ENCODE measurements at places on chromosomes 1 and 21.

DNA sequence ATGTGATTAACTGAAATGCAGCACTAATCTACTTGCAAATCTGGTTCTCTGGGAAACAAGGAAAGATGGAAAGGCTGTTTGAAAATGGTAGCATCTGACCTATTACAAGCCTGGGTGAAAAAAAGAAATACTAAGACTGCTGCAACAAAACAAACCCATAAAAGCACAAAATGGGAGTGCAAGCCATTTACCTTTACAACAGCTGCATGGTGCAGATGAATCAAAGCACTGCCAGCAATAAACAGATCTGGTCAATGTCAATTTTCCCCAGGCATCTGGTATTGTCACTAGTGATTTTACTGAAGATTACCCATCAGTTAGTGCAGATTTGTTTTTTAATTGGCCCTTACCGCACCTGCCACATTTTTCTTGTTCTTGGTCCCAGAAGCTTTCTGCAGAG is 1341.7 kb downstream of the PLA2G4A start:
- no peak for DNase-seq

GRCh38 chr1:235401251-235401650 is 34.0 kb downstream of the TBCE start:
- DNase-seq = no peak

DNA sequence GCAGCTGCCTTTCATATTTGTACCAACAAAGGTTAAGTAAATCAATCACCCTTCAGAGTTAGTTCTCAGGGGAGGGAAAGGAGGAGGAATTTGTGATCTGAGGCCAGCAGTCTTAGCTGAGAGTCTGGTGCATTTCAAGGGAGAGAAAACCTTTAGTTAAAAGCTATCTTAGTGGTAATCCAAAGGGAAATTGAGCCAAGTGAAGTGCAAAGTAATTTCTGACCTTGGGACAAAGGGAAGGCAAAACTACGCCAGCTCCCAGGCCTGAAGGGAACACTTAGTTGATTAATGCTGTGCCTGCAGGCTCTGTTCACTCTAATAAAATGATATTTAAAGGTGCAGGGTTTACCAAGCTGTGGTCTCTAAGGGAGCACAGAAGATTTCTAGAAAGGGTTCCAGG is 23.1 kb upstream of the FMOD start:
- DNase-seq = no peak

DNA sequence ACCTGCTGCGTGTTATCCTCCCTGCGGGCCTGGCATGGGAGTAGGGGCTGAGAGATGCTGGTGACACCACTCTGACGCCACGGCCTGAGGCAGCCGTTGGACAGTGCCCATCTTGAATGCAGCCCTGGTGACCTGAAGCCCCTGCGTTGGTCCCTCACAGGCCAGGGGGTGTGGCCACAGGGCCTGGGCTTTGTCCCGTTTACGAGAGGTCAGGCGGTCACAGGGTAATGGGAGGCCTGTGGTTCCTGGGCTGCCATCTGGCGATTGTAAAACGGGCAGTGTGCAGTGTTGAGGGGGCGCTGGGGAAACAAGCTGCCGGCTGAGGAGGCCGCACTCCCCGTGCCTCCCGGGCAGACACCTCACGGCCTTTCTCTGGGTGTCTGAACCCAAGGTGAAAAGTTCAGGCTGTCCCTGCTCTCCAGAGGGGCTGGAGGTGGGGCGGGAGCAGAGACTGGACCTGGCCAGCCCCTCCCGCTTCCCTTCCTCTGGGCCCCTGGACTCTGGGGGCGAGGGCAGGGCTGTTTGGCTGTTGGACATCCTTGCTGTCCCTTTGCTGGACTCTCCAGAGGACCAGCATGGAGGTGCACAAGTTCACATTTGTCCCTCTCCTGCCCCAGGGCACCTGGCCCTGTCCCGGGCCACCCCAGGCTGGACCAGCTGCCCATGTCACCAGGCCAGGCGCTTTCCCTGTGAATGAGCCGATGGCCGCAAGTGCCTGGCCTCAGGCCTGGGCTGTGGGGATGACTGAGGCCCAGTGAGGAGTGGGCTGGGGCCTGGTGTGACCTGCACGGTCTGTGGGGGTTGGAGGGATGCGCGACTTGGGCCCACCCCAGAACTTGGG is 42.4 kb downstream of the SKI start:
- no peak for DNase-seq

- no peak for DNase-seq
Observed at GRCh38 chr1:109901524-109902145, 9.0 kb upstream of the CSF1 start.

DNA sequence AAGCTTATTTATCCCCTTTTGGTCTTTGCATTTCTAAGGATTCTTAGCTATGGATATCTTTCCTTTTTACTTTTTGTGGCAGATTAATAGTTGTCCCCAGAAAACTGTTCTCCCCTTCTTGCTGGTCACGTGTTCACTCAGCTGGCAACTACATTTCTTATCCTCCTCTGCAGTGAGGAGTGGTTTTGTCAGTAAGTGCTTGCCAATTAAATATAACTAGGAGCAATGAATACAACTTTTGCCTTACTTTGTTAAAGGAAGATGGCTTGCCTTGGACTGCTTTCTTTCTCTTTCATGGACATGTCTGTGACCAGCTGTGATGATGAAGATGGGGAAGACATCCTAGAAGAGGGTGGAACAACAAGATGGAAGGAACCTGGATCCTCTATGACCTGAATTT is 15.6 kb upstream of the ALG14 start:
- no peak for DNase-seq

DNA sequence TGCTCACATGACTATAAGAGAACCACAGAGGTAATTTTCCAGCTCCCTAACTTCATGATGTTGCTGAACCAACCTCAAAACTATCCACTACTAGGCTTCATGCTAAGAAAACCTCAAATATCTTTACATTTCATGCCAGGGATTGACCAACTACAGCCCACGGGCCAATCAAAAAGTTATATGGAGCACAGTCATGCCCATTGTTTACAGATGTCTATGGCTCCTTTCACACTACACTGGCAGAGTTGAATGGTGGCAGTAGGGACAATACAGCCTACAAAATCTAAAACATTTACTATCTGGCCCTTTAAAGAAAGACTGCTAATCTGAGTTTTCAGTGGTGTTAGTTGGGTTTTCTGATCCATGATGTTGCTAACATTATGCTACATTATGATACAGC is 154.8 kb downstream of the TM2D1 start:
- no peak for DNase-seq
